ENCODE measurements at places on chromosomes 6 and 20.
A peak's percentile ranks its signal among the peaks of the same experiment; 100 is the strongest.

DNA sequence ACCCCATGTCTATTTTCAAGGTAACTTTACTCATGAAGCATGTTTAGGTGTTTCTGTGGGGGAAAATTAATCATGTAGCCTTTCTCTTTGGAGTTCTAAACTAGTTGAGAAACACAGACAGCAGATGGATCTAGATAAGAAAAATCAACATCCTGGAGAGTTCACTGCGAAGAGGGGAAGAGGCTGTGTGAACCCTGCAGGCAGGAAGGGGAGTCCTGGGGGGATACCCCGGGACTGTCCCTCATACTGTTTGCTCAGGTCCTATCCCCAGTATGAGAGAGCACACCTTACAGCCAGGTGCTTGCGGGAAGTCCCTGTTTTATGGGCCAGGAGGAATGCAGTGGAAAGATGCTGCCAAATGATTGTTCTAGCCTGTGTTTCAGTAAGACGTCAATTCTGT is 32.7 kb downstream of the CHMP4B start:
- DNase-seq, result peak; percentile 37

GRCh38 chr6:3259491-3259958 is 778 bp downstream of the PSMG4 start:
- peak; percentile 59 for DNase-seq

DNA sequence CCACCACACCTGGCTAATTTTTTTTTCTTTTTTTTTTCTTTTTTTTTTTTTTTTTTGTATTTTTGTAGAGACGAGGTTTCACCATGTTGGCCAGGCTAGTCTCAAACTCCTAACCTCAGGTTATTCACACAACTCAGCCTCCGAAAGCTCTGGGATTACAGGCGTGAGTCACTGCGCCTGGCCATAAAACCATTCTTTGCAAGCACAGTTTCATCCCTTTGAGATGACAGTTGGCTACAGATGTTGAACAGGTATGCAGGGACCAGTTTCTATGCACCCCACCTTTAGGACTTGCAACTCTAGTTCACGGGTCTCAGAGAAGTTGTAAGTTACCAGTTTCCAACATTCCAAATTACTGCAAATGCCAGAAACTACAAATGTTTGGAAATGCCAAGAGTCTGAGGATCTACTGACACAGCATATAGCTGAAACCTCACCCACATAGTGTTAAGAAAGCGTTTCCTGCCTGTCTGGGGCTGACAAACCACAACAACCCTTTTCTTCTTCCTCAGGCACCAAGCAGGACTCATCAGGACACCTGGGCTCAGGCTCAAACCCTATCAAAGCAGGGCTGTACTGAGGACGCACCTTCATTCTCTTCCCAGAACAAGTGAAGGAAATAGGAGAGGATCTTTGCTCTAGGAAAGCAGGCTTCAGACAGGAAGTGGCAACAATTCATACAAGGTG is 22.9 kb downstream of the ARHGAP18 start:
- peak; percentile 44 for DNase-seq

GRCh38 chr20:63610581-63611435 is 16.1 kb downstream of the GMEB2 start:
- DNase-seq, result no peak

DNA sequence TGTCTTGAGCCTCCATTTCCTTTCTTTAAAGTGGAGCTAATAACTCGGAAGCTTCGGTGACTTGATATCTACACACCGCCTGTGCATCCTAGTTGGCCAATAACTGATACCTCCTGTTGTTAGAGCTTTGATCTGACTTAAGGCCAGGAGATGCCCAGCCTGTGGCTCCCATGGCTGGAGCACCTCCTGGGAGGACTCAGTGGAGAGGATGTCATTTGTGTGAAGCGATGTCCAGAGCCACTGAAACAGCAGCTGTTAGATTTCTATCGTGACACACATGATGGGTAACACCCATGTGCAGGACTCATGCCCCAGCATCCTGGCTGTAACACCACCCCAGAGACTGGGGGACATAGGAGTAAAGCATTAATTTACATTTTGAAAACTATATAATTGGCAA is 30.8 kb downstream of the SDCBP2 start:
- no peak for DNase-seq

DNA sequence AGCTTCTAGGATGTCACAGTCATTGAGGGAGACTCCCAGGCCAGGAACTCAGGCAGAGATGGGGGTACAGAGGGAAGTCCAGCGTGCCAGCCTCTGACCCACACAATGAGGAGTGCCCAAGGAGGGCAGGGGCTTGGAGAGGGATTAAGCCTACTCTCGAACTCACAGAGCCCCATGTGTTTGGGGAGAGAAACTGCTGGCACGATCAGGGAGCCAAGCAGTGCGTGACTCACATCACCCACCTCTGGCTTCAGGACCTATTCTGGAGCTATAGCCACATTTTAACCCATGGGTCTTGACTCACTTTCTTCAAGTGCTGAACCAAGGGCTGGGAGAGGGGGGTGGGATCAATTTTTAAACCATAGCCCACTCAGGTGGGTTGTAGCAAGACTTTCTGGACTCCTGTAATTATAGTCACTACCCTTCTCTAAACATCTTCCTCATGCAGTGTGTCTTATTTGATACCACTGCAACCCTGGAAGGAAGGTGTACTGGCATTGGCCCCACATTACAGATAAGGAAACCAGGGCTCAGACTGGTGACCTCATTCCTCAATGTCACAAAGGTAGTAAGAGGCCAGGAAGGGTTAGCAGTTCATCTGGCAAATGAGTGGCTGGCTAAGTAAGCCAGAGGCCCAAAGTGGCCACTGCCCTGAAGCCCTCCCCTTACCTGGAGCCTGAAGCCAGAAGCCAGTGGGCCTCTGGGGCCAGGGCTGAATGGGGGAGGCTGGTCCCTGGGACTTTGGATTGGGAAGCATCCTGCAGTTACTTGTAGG is 12.0 kb downstream of the FOXP4 start:
- peak; percentile 61 for DNase-seq

GRCh38 chr20:15364781-15365180 is 1027.4 kb upstream of the FLRT3 start:
- no peak for DNase-seq

- no peak for DNase-seq
These were observed 14.2 kb downstream of the RAB23 start for GRCh38 chr6:57207872-57208271.

GRCh38 chr6:44202972-44203750 is 13.6 kb upstream of the MYMX start:
- peak; percentile 66 for DNase-seq

DNA sequence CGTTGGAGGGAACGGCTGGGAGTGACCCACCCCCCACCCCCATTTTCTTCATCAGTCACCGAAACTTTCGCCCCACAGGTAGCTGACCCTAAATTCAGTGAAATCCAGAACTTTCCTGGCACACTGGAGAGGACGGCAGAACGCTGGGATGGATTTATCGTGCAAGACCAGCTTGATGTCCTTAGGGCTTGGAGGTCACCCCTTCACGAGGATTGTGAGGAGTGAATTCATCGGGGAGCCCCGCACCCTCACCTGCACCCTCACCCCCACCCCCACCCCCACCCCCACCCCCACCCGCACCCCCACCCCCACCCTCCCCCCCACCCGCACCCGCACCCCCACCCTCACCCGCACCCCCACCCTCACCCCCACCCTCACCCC is 13.3 kb upstream of the TCFL5 start:
- no peak for DNase-seq

DNA sequence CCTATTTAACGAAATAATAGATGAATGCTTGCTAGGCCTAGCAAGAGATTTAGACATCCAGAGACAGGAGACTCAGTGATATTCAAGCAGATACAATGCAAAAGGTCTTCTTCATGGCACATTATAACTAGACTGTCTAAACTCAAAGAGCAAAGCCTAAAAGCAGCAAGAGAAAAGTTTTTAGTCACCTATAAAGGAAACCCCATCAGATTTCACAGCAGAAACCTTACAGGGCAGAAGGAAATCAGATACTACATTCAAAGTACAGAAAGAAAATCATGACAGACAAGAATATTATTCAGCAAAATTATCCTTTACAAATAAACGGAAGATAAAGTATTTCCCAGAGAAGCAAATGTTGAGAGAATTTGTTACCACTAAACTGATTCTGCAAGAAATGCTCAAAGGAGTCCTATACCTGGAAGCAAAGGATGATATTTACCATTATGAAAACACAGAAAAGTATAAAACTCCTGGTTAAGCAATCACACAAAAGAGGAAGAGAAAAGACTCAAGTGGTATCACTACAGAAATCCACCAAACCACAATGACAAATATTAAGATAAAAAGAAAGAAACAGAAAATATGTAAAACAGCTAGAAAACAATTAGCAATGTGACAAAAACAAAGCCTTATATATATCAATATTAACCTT is 333.7 kb downstream of the MEI4 start:
- no peak for DNase-seq
